Transverse colon (tissue), 4 donors: ENCODE measurements at places on chromosomes 2 and 18. TPM values are rescaled to one million over a fixed set of nuclear protein-coding genes. Genes with fewer than 3 reads are reported as not detected.

The SERPINB10 gene
- not detected for total RNA-seq

The CCDC68 gene
- 83.4 TPM for total RNA-seq

The HES6 gene
- 33.6 TPM for total RNA-seq

The GPR45 gene
- total RNA-seq: not detected

The CKAP2L gene
- 0.64 TPM for total RNA-seq

The UGT1A5 gene
- total RNA-seq: 3.2 TPM

The CFAP65 gene
- total RNA-seq: 3.0 TPM

The SERPINB13 gene
- not detected for total RNA-seq

The RGPD8 gene
- 10.8 TPM for total RNA-seq

The DSC3 gene
- not detected for total RNA-seq

The G6PC2 gene
- total RNA-seq: not detected

The RGPD4 gene
- total RNA-seq: not detected

The CCDC150 gene
- 1.6 TPM for total RNA-seq

The PLB1 gene
- total RNA-seq: 4.2 TPM

The LRRTM4 gene
- total RNA-seq: 0.32 TPM

The RESP18 gene
- total RNA-seq: not detected

The ZAP70 gene
- 8.9 TPM for total RNA-seq

The BCL11A gene
- 20.6 TPM for total RNA-seq

The GKN2 gene
- total RNA-seq: not detected

The CPO gene
- not detected for total RNA-seq

The PAIP2B gene
- 5.1 TPM for total RNA-seq

The FEV gene
- not detected for total RNA-seq

The SMYD1 gene
- 48.6 TPM for total RNA-seq

The SOWAHC gene
- total RNA-seq: 50.5 TPM

The B4GALT6 gene
- 3.0 TPM for total RNA-seq

The FAM237A gene
- total RNA-seq: not detected

The RIT2 gene
- not detected for total RNA-seq

The SNTG2 gene
- total RNA-seq: 1.9 TPM

The MBD1 gene
- total RNA-seq: 80.8 TPM

The PSMA8 gene
- total RNA-seq: not detected

The PDK1 gene
- total RNA-seq: 4.8 TPM

The DDX18 gene
- 484 TPM for total RNA-seq

The CHRND gene
- total RNA-seq: not detected

The ANKRD30BL gene
- total RNA-seq: not detected

The FAHD2B gene
- 2.6 TPM for total RNA-seq

The SH2D6 gene
- total RNA-seq: 11.4 TPM

The CLEC4F gene
- total RNA-seq: 0.14 TPM

The AGXT gene
- 2.2 TPM for total RNA-seq

The CFAP221 gene
- not detected for total RNA-seq

The GLB1L gene
- 2.2 TPM for total RNA-seq

The RFTN2 gene
- 0.80 TPM for total RNA-seq

The TMEM163 gene
- not detected for total RNA-seq

The NOL4 gene
- not detected for total RNA-seq

The CCDC102B gene
- 6.0 TPM for total RNA-seq

The STAT1 gene
- total RNA-seq: 45.7 TPM

The MREG gene
- 2.4 TPM for total RNA-seq

The CYTIP gene
- 4.6 TPM for total RNA-seq

The DYNAP gene
- not detected for total RNA-seq

The ALK gene
- not detected for total RNA-seq

The STPG4 gene
- 0.64 TPM for total RNA-seq

The ABCB11 gene
- total RNA-seq: 11.2 TPM

The SERPINB5 gene
- total RNA-seq: 3.6 TPM

The PLA2R1 gene
- 18.2 TPM for total RNA-seq

The C2orf66 gene
- not detected for total RNA-seq

The GPBAR1 gene
- total RNA-seq: 3.0 TPM

The BMPR2 gene
- total RNA-seq: 35.8 TPM

The UGT1A6 gene
- 20.2 TPM for total RNA-seq
